ENCODE measurements at places on chromosomes 12 and 14.

DNA sequence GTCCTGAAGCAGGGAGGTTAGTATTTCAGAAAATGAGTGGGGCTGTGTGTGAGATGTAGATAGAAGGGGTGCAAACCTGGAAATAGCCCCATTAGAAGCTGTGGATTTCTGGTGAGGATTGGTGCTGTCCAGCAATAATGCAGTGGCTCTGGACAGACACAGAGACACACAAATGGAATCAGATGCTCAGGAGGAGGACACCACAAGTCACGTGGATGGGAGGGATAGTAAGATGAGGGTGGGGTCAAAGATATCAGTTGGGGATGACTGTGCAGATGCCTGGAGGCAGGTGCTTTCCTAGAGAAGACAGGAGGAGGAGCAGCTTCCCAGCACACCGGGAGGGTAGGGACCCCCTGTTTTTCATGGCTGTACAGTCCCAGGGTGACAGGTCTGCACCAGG lies 136.5 kb downstream of the PLXNC1 start:
- no peak for DNase-seq

DNA sequence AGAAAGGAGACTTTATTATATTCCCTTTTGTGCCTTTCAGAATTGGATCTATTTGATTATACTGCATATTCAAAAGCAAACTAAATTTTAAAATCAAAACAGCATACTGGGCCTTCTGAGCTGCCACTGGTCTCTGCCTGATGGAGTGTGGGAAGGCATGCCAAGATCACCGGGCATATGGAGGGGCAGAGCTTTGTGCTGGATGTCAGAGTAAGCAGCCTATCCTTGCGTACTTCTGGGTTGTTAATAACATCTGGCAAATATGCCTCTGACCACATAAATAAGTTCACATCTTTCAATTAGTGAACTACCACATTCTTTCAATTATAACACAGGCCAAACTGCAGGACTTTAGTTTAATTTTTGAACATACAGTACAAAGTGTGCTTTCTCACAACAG lies 18.3 kb downstream of the MLH3 start:
- no peak for DNase-seq

- no peak for DNase-seq
These were observed 213.1 kb downstream of the PTPRO start for GRCh38 chr12:15535352-15535781.

- DNase-seq, result no peak
These were observed 876.8 kb downstream of the RPS29 start for GRCh38 chr14:48709277-48709785.

- no peak for DNase-seq
These were observed 206.0 kb upstream of the PLEKHG7 start for GRCh38 chr12:92496790-92497189.

DNA sequence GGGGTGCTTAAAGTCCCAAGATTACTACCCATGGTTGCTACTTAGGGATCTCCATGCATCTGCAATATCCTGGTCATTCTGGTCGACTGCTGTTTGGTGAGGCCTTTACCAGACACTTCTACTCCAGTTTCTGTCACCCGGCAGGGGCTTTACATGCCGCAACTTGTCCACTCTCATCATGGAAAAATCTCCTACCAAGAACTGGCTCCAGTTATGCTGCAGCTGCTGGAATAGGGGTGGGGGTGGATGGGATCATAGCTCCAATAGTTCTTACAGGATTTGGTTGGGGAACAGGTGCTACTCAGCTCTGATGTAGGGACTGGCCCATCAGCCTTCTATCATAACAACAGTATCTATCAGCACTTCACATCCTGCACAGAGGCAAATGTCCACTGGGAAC lies 51.6 kb downstream of the SPTB start:
- DNase-seq, result no peak

DNA sequence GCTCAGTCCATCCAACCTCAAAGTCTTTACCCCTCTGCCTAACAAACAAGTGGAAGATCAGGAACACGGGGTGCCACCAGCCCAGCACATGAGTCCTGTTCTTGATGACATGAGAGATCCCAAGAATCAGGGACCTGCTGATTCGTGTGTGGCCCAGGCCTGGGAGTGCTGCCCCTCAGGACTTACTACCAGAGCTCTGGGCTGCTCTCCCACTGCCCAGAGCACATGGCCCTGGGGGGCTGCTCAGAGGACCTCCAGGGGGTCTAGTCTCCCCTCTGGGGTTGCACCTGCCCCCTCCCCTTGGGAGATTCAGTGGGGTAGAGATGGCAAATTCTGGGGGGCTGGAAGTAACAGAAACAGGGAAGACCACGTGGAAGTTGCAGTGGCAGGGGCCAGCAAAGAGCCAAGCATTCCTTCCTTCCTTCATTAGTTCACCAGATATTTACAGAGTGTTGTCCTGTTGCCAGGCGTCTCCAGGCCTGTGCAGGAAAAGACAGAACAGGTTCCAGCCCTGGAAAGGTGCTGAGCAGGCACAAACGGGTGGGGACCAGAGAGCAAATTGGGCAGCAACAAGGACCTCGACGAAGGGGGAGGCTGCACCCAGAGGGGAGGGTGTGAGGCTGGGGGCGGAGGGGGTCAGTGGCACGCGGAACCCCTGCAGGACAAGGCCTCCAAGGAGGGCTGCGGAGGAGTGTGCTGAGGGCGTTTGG lies 45.1 kb upstream of the MEG3 start:
- no peak for DNase-seq

DNA sequence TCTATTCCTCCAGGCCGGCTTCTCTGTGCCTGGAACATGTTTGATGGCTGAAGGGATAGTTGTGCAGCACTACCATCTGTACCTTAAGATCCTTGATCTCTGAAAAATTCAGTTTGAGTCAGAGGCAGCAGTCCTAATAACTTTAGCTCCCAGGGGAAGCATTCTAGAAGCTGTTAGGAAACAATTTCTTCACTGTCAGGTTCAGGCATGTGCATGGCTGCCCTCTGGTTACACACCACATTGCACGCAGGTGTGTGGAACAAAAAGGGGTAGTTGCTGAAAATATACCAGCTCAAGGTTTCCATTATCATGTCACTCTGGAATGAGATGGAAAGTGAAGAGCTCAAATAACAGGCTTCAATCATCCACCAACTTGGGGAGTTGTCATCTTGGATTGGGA lies 80.1 kb downstream of the CHST11 start:
- DNase-seq, result no peak

DNA sequence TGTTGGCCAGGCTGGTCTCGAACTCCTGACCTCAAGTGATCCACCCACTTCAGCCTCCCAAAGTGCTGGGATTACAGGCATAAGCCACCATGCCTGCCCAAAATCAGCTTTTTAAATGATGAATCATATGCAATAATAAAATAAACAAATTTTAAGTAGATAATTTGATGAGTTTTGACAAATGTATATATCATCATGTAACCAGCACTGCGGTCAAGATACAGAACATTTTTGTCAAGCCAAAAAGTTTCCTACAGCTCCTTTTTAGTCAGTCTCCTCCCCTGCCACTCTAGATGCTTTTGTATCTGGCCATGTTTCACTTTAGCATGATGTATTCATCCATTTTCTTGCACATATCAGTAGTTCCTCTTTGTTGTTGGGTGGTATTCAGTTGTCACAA lies 17.2 kb downstream of the FRMD6 start:
- no peak for DNase-seq

DNA sequence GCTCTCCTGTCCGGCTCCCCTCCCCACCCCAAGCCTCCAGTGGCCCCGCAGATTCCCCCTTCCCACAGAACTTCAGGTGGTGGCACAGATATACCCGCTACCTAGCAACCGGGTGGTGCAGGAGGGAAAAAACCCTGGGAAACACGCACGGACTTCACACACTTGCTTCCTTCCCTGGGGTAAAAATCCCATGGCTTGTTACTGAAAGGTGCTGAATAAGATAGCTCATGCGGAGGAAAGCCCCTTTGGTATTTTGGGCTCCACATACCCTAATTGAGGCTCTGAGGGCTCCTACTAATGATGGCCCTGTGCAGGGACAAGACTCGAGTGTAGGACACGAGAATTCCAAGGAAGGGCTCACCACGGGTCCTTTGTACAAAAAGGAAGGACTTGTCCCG lies 869 bp upstream of the RIMBP2 start:
- no peak for DNase-seq

GRCh38 chr12:130787445-130788410 lies 51.3 kb downstream of the STX2 start:
- DNase-seq, result no peak

DNA sequence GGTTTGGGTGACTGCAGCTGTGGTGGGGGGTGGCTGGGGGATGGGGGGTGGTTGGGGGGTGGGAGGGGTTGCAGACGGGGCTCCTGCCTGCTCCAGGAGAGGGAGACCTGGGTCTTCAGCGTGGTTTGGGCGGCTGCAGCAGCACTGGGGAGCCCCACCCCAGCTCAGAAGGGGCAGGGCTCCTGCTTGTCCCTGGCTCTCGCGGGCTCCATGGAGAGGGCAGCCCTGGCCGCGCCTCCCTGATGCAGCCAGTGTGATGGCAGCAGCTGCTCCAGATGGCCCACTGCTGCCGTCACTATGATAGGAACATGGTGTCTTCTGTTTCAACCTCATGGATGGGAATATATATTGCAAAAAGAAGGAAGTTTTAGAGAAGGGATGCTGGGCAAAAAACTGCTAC lies 22.9 kb downstream of the TRHDE start:
- no peak for DNase-seq

DNA sequence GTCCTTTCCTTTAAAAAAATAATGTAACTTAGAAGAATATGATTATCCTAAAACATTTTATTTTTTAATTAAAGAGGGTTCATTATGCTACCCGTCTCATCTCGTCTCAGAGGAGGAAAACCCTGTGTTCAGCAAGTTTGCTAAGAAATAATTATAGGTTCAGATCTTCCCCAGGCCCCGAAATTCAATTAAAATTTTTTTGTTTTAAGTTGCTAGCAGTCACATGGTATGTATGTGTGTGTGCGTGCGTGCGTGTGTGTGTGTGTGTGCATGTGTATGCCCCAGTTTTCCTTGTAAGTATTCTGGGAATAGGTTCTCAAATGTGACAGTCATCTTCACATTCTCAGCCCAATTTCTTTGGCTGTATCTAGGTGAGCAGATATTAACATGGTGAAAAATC lies 86.6 kb upstream of the HOXC13 start:
- no peak for DNase-seq

DNA sequence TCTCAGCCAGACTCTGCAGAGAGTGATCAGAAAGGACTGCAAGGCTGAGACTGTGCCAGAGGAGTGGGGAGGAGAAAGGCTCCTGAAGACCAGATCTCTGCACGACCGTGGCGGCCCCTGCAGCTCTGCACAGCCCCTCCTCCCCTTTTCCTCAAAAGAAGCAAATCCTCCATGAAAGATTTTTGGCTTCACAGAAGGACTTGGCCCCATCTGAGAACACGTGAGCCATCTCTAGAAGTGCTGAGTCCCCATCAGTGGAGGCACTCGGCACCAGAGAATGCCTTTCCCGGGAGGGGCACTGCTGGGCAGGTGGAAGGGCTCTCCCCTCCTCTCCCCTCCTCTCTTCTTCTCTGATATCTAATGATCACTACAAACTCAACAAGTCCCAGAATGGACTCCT lies 6.8 kb downstream of the FIGNL2 start:
- DNase-seq, result no peak

DNA sequence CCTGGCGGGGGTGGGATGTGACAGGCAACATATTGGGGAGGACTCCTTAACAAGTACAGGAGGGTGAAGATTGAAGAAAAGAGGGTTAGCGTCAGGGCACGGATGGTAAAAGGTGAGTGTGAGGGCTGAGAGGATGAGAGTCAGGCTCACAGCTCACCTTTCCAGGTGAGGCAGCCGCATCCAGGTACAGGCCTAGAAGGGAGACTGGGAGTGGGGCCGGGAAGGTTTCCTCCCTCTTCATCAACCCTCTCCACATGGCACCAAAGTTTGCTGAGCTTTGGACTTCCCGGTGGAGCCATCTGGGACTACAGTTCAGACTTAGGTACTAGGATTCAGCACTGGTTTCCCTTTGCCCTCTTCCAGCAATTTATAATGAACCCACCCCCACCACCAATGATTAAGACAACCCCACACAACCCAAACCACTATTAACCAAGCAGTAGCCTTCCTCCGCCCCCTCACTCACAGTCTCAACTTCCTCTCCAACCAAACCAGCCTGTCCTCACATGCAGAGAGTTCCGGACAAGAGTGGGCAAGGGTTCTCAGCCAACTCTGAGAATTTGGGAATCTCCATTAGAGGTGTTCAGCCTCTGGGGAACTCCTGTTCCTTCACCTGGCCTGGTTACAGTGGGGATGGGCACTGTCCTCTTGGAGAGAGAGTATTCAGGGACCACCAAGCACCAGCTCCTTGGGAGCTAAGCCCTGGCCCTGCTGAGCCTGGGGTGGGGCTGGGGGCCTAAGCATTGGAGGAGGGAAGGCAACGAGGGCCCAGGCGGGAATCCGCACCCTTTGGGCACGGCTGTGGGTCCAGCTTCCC lies 2.4 kb upstream of the HOXC4 start:
- no peak for DNase-seq

- no peak for DNase-seq
These were observed 238.9 kb upstream of the LMO3 start for GRCh38 chr12:16844875-16845274.

DNA sequence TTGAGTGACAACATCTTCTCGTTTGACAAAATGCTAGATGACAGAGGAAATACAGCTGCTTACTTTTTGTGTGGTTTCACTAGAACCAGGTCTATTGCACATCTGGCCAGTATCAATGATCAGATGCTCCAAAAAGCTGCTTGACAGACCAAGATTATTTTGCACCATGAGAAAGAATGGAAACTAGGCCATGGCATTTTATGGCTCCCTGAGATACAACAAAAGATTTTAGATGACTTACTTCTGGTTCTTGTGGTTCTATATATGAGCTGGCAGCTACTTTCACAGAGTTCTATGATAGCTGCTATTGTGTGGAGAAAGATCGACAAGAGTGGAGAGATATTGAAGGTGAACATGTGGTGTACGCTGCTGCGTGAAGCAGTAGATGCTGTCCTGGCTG lies 25.9 kb upstream of the PPFIBP1 start:
- DNase-seq, result no peak

- no peak for DNase-seq
These were observed 220.3 kb downstream of the FBXL14 start for GRCh38 chr12:1373901-1374735.

DNA sequence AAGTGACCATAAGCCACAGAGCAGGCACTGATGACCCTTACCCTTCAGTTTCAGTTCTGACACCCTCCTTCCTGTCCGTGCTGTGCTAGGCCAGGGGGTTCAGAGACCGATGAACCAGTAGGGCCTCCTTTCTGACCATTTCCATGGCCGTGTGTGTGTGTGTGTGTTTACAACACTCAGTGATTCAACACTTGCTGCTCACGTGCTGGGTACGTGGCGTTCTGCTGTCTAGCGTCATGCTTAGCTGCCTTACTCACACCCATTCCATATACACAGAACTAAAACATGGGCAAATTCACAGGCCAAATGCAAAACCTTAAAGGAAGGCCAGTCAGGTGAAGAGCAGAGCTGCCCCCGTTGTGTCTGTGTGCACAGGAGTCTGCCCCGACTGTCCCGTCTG lies 67.5 kb downstream of the DNAH10 start:
- DNase-seq, result no peak

DNA sequence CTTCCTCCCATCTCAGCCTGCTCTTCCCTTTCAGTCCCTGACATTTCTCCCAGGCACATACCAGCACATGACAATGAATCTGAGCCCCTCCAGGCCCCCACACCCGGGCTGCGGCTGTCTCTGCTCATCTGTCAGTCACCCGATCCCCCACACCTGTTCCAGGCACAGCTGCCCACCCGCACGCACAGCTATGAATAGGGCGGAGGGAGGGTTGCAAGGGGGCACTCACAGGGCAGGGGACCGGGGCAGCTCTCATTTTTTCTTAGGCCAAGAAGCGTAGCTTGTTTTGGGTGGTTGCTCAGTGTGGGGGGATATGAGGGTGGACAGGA lies 43.7 kb upstream of the TSPAN9 start:
- DNase-seq, result no peak
